ENCODE measurements at places on chromosomes 2 and 18.

DNA sequence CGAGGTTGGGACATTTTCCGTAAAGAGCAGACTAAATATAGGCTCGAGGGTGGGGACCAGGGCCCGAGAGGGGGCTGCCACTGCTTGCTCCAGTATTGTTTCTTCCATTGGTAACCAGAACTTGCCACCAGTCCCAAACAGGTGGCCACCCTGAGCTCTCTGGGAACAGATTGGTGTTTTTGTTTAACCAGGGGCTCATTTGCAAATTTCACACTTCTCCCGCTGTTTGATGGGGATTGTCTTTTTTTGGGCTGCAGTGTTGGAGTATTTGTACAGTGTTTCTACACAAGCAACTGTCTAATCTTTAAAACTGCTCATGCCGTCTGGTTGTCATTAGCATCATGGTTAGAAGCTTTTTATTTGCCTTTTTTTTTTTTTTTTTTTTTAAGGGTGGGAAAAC lies 8.5 kb downstream of the AGAP1 start:
- no peak for DNase-seq

DNA sequence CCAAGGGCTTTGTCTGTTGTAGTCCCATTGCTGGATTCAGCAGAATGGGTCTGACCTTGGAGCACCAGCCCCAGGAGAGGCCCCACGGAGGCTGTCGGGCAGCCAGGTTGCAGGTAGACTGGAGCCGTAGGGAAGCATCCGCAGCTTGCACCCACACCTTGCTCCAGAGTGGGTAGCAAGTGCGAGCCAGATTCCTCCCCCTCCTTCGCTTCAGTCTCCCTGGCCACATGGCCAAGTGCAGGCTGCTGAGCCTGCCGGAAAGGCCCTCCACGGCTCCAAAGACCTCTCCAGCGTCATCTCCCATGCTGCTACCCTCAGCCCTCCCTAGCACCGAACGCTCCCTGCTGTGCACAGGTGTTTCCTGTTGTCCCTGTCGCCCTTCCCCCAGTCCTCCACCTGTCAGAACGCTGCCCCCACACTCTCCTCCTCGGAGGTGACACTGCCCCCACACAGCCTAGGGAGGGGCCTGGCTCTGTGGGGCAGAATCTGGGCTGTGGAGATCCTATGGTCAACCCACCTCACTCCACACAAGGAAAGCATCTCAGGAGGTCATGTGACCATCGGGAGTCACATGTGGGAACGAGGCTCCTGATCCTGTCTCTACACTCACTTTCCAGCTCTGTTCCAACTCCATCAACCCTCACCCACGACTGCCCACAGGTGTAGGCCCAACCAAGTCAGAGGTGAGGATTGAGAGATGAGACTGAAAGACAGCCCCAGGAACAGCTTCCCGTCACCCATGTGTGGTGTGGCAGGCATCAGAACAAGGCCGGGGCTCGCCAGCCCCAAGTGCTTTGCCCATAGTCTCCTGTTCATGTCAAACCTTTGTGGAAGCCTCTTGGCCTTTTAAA lies 8.3 kb downstream of the KCNF1 start:
- no peak for DNase-seq

- no peak for DNase-seq
These were observed 856.3 kb downstream of the DSC3 start for GRCh38 chr18:30186245-30186644.

GRCh38 chr2:28986429-28986828 lies 5.3 kb downstream of the TOGARAM2 start:
- DNase-seq: no peak

GRCh38 chr18:74895686-74896085 lies 298.0 kb downstream of the ZNF407 start:
- no peak for DNase-seq

DNA sequence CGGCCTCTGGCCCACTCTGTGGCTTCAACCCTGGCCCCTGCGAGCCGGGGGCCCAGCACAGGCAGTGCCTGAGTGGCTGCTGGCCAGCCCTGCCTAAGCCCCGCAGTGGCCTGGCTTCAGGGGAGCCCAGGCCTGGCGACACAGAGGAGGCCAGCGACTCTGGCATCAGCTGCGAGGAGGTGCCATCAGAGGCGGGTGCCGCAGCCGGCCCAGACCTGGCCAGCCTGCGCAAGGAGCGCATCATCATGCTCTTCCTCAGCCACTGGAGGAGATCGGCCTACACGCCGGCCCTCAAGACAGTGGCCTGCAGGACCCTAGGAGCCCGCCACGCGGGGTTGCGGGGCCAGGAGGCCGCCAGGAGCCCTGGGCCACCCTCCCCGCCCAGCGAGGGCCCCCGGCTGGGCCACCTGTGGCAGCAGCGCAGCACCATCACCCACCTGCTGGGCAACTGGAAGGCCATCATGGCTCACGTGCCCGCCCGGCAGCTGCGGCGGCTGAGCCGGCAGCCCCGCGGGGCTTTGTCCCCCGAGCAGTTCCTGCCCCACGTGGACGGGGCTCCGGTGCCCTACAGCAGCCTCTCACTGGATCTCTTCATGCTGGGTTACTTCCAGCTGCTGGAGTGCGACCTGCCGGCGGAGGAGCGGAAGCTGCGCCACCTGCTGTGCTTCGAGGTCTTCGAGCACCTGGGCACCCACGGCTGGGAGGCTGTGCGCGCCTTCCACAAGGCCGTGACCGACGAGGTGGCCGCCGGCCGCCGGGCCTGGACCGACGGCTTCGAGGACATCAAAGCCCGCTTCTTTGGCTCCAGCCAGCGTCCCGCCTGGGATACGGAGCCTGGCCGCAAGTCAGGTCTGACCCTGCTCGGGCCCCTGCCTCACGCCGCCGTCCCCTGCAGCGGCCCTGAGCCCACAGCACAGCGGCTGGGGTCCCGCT lies 7.5 kb upstream of the KLHL30 start:
- no peak for DNase-seq

GRCh38 chr2:67246791-67247190 lies 150.3 kb upstream of the ETAA1 start:
- DNase-seq: no peak

DNA sequence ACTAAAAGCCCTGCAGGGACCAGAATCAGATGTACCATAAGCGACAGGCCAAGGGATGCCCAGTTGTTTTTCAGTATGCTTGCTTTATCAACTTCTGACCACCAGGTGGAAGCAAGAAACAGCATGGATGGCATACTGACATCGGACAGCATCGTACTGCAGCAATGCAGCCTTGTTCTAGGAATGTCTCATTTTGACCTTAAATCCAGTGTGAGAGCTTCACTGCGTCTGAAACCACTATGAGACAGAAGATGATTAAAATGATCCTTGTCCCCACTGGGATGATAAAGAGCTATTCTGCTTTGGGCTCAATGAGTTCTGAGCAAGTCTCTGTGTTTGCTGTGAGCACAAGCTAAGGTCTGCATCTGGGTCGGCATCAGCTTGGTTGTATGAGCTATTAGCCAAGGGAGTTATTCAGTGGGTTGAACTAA lies 54.3 kb downstream of the CDK15 start:
- no peak for DNase-seq

DNA sequence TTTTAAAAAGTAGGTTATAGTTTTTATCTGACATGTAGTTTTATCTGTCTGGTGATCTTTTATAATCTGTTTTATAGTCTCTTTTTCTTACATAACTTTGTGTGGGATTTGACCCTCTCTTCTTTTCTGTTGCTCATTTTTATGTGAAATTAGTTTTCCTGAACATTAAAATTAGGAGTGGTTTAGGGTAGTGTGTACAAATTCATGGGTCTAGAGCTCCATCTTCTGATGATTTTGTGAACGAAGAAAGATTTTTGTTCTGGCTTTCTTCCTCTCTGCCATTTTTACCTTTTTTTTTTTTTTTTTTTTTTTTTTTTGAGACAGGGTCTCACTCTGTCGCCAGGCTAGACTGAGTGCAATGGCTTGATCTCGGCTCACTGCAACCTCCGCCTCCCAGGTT lies 46.6 kb downstream of the SLC30A6 start:
- no peak for DNase-seq

DNA sequence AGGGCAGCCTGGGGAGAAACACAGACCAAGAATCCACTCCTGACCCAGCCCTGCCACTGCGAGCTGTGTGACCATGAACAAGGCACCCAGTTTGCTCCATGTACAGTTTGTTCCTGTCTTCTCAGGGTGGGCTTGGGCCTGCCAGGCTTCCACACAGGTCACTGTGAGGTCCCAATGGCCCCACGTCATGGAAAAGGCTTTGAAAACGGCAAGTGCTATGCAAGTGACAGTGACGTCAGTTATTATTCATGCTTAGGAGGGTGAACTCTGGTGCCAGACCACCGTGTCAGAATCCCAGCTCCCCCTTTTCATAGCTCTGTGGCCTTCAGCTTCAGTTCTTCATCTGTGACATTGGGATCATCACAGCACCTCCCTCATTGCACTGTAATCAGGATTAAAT lies 87.1 kb downstream of the TNS1 start:
- no peak for DNase-seq

GRCh38 chr18:48053881-48054816 lies 123.7 kb upstream of the SMAD2 start:
- no peak for DNase-seq

DNA sequence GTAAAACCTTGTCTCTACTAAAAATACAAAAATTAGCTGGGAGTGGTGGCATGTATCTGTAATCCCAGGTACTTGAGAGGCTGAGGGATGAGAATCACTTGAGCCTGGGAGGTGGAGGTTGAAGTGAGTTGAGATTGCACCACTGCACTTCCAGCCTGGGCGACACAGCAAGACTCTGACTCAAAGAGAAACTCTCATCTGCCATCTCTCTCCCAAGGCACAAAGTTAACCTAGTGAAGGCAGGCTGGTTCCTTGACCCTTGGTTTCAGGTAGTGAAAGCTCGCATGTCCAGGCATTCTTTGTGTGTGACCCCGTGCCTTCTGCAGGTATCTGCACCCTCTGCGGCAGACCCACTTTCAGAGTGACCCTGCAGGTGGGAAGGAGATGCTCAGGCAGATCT lies 100.0 kb downstream of the WDSUB1 start:
- no peak for DNase-seq

GRCh38 chr2:157336137-157337010 lies 10.8 kb upstream of the ERMN start:
- peak; percentile 51 for DNase-seq

DNA sequence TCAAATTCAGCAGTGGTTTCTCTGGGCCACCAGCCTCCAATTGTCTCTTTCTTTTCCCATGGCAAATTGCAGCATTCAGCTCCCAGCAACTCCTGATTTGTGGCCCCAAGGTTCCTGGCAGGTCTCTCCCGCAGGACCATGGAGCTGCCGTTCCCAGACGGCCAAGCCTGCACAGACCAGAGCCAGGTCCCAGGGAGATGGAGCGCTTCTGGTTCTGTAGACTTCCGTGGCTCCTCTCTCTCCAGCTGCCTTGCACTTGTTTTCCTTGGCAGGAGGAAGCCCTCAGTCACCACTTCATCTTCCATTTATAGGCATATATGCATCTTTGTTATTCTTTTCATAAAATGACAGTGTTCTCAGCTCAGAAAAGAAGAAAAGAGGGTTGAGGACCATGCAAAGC lies 21.7 kb downstream of the TNP1 start:
- no peak for DNase-seq

DNA sequence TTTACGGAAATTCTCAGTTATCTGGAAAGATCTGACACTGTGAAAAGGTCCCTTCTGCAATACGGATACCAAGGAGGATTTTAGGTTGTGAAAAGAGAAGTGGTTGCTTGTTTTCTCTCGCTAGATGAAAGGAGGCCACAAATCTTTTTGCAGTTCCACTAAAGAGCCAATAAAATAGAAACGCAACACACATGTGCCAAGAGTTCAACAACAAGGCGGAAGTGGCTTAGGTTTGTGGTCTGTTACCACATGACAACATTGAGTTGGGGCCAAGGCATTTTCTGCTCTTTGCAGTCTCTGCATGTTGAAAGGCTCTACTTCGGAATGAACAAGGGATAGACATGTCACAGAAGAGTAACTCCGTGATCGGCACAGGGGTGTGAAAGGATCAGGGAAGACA lies 115.7 kb upstream of the OSR1 start:
- no peak for DNase-seq

Measured in omental fat pad (tissue), 4 donors.